Activated CD8-positive, alpha-beta T cell treated with anti-CD3 and anti-CD28 coated beads, Interleukin-2, amount 10 ng/mL, durations not matched to agents 7 days and 5 days (primary cell): ENCODE measurements at places on chromosomes 3 and 15. TPM values are rescaled to one million over a fixed set of nuclear protein-coding genes. Genes with fewer than 3 reads are reported as not detected.

CD200 gene
- total RNA-seq = 1.4 TPM

PP2D1 gene
- not detected for total RNA-seq

OXTR gene
- 0.71 TPM for total RNA-seq

ACAA1 gene
- 104 TPM for total RNA-seq

OCA2 gene
- total RNA-seq = not detected

GMPPB gene
- total RNA-seq = 53.0 TPM

DNA sequence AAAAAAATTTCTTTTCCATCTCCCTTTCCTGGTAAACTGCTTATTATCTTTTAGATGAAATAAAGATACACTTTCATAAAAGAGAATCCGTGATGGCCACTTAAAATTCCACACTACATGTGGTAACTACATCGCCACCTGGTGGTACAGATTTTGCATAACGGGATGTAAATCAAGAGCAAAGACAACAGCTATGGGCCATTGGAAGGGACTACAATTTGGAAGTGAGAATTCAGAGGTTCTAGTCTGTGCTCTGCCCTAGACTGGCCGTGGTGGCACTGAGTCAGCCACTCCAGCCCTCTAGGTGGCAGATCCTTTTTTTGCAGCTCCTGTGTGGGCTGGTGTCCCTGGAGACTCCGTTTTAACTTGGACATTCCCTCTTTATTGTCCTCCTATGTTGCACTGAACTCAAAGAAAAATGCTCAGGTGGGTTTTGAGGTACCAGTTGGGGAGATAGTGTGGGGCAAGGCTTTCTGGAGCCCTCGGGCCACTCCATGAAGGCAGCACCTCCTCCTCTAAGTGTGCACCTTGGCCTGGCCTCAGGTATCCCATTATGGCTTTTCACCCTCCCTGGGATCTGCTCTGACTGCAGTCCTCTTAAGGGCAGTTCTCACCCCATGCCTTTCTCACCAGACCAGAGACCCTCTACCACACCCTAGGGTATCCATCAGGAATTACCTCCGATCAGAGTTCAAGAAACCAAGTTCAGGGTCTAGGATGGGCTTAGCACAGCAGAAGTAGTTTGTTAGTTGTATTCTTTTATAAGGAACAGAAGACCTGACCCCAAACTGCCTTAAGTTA, 54.9 kb downstream of the SPSB4 start:
- H3K27me3 ChIP-seq = peaks cover 3% of the 10 kb centered on the region
- peak; percentile 80 for DNase-seq
- no peaks in the 10 kb centered on the region for H3K36me3 ChIP-seq
- H3K4me1 ChIP-seq = no peaks in the 10 kb centered on the region
- H3K4me3 ChIP-seq = no peak overlapping the region
- no peak overlapping the region for H3K27ac ChIP-seq

DNA sequence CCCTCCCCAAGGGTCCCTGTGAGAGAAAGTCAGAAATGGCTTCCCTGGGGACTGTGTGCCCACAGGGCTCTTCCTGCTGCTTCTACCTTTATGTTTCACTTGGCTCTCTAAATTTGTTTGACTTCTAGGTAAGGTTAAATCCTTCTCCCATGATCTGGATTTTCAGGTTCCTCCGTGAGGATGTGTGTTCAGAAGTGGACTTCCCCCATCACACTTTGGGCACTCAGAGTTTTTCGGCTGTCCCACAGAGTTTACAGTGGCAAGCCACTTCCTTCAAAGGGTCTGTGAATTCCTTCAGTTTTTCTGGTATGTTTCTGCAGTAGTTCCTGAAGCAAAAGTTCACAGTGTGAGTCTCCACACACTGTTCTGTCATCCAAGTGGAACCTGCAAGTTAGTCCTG, 30.9 kb upstream of the RARB start:
- H3K27ac ChIP-seq = no peak overlapping the region
- H3K27me3 ChIP-seq = no peaks in the 10 kb centered on the region
- no peak for DNase-seq
- H3K4me1 ChIP-seq = no peaks in the 10 kb centered on the region
- H3K36me3 ChIP-seq = no peaks in the 10 kb centered on the region

GRCh38 chr3:15578289-15578867, 23.0 kb downstream of the HACL1 start:
- no peaks in the 10 kb centered on the region for H3K4me1 ChIP-seq
- peaks cover 15% of the 10 kb centered on the region for H3K36me3 ChIP-seq
- H3K4me3 ChIP-seq = no peak overlapping the region
- H3K27ac ChIP-seq = no peak overlapping the region
- H3K27me3 ChIP-seq = no peaks in the 10 kb centered on the region
- DNase-seq = no peak

DNA sequence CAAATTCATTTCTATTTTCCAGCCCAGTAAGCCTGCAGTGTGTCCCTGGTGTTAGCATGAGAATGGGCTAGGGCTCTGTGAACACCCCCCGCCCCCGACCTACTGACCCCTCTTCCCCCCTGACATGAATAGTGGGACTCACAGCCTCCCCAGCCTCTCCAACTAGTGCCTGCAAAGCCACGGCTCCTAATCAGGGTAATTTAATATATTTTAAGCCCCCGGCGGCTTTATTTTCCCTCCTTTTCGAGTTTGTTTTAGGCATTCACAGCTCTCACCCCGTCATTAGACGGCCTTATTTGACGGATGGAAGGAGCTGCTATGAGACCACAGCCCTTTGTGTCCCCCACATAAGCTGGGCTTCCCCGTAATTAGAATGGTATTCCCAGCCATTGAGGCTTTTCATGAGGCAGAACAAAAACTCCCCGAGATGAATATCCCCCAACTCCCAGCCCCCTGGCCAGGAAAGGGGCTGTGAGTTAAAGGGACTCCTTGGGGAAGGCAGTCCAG, 78.3 kb upstream of the POLG start:
- peaks cover 30% of the 10 kb centered on the region for H3K4me1 ChIP-seq
- no peak for DNase-seq
- H3K4me3 ChIP-seq = no peak overlapping the region

GRCh38 chr3:27391796-27392195, 22.6 kb upstream of the NEK10 start:
- no peak overlapping the region for H3K27ac ChIP-seq
- H3K27me3 ChIP-seq = no peaks in the 10 kb centered on the region
- H3K36me3 ChIP-seq = peaks cover 24% of the 10 kb centered on the region
- H3K4me1 ChIP-seq = no peaks in the 10 kb centered on the region

GRCh38 chr15:33621141-33621540, 310.4 kb downstream of the RYR3 start:
- no peaks in the 10 kb centered on the region for H3K27me3 ChIP-seq
- no peak overlapping the region for H3K27ac ChIP-seq
- H3K4me1 ChIP-seq = no peaks in the 10 kb centered on the region
- DNase-seq = no peak
- H3K4me3 ChIP-seq = no peak overlapping the region

DNA sequence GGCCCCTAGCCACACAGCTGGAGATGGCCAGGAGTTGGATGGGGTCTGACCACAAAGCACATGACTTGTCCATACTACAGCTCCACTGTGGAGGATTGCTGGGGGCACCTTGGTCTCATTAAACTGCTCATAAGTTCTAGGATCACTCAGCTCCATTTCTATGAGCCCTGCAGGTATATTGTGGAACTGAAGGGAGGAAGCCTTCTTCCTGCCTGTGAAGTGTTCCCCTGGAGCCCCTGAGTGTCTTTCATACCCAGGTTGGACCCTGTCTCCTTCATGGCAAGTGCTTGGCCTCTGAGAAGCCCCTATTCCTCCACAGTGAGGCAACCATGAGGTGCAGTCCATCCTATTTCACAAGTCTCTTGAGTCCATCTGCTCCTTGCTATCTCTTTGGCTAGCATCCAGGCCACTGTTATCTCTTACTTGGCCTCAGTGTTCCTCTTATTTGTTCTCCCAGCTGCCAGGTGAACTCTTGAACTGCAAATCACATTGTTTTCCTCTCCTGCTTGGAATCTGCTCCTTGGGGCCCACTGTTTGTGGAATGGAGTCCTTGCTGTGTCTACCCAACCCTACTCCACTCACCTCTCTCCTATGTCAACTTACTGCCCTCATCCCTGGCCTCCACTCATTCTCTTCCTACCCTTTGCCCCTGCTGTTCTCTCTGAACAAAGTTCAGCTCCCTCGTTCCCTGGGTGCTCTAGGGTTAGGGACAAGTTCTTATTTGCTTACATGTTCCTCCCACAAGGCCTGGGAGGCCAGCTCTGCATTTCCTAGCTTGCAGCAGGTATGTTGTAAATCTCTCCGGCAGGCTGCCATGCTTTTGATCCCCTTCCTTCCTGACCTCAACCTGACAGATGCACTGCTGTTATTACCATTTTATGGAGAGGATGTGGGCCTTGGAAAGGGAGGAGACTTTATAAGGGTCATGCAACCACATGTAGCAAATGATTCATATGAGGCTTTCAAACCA, 1.2 kb downstream of the ACOX2 start:
- H3K27ac ChIP-seq = no peak overlapping the region
- H3K27me3 ChIP-seq = peaks cover 4% of the 10 kb centered on the region
- H3K4me3 ChIP-seq = no peak overlapping the region

DNA sequence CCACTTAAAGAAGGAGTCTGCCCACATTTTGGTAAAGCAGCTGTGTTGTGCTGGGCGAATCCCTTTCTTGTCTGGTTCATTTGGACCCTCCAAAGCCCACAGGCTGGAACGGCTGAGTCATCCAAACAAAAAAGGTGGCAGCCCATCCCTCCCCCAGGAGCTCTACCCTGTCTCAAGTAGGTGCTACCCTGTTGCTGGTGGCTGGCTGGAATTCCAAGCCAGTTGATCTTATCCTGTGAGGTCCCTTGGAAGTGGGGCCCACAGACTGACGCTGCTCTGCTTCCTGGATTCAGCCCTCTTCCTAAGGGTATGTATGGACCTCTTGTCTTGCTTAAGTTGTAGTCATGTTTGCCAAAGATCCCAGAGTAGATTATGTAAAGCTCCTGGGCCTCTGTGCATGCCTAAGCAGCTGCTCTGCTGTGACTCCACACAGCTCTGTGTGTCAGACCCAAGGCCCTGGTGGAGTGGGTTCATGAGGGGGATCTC, 44.5 kb downstream of the CCR1 start:
- no peak overlapping the region for H3K4me3 ChIP-seq
- no peak overlapping the region for H3K27ac ChIP-seq
- peaks cover 12% of the 10 kb centered on the region for H3K4me1 ChIP-seq
- DNase-seq = no peak
- H3K36me3 ChIP-seq = peaks cover 31% of the 10 kb centered on the region

GRCh38 chr3:70308760-70309159, 3.7 kb downstream of the MDFIC2 start:
- H3K27ac ChIP-seq = no peak overlapping the region
- no peak overlapping the region for H3K4me3 ChIP-seq
- no peaks in the 10 kb centered on the region for H3K4me1 ChIP-seq
- H3K27me3 ChIP-seq = no peaks in the 10 kb centered on the region
- DNase-seq = no peak

GRCh38 chr3:12353796-12354525, 65.1 kb downstream of the PPARG start:
- H3K4me3 ChIP-seq = no peak overlapping the region
- no peak for DNase-seq
- peaks cover 9% of the 10 kb centered on the region for H3K27me3 ChIP-seq
- H3K36me3 ChIP-seq = no peaks in the 10 kb centered on the region
- H3K27ac ChIP-seq = no peak overlapping the region

- DNase-seq = no peak
- H3K27ac ChIP-seq = no peak overlapping the region
- no peaks in the 10 kb centered on the region for H3K27me3 ChIP-seq
- H3K4me3 ChIP-seq = no peak overlapping the region
- H3K36me3 ChIP-seq = no peaks in the 10 kb centered on the region
Measured at GRCh38 chr3:178063461-178063860, 472.8 kb upstream of the KCNMB2 start.

DNA sequence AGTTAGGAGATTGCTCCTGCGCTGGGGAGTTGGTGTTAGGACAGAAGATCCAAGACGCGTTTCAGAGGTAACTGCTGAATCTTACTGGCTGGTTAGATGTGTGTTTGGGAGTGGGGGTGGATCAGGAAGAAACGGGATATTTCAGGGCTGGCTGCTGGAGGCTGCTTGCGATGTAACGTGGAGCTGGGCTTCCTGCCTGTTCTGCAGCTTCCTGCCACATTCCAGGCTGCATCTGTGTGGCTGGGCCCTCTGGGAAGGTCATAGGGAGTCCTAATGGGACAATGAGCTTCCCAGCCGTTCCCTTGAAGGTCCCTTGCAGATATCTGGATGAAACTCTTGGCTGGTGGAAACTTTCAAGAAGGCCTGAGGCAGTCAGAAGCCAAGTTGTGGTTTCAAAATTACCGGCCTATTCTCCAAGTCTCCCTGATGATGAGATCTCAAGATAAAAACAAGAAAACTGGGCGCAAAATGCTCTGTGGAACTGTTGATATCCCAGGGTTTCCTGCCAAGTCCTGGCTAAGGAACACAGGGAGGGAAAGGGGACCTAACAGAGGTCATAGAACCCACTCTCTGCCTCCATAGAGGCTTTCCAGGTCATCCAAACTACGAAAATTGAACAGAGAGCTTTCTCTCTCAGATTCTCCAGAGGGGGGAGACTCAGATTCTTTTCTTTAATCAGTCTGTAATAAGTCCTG, 67.0 kb downstream of the NOX5 start:
- no peak overlapping the region for H3K27ac ChIP-seq
- no peak overlapping the region for H3K4me3 ChIP-seq
- peaks cover 26% of the 10 kb centered on the region for H3K27me3 ChIP-seq
- no peaks in the 10 kb centered on the region for H3K36me3 ChIP-seq
- no peaks in the 10 kb centered on the region for H3K4me1 ChIP-seq
- DNase-seq = no peak
